Left renal pelvis (tissue), 4 donors: ENCODE measurements at places on chromosomes 2 and 18.

GRCh38 chr2:134398300-134398699 lies 144.4 kb downstream of the MGAT5 start:
- DNase-seq: no peak

DNA sequence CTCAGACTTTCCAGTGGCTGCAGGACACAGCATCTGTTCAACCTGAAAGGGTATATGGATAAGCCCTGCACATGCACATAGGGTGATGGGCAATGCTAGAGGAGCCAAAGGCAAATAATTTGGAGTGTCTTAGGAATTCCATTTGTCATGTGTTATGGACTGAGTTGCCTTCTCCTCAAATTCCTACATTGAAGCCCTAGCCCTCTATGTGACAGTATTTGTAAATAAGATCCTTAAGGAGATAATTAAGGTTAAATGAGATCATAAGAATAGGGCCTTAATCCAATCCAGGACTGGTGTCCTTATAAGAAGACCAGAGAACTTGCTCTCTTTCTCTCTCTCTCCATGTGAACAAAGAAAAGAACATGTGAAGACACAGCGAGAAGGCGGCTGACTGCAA lies 42.9 kb upstream of the CREG2 start:
- DNase-seq: no peak

GRCh38 chr2:50773211-50773932 lies 258.6 kb downstream of the NRXN1 start:
- DNase-seq: no peak

DNA sequence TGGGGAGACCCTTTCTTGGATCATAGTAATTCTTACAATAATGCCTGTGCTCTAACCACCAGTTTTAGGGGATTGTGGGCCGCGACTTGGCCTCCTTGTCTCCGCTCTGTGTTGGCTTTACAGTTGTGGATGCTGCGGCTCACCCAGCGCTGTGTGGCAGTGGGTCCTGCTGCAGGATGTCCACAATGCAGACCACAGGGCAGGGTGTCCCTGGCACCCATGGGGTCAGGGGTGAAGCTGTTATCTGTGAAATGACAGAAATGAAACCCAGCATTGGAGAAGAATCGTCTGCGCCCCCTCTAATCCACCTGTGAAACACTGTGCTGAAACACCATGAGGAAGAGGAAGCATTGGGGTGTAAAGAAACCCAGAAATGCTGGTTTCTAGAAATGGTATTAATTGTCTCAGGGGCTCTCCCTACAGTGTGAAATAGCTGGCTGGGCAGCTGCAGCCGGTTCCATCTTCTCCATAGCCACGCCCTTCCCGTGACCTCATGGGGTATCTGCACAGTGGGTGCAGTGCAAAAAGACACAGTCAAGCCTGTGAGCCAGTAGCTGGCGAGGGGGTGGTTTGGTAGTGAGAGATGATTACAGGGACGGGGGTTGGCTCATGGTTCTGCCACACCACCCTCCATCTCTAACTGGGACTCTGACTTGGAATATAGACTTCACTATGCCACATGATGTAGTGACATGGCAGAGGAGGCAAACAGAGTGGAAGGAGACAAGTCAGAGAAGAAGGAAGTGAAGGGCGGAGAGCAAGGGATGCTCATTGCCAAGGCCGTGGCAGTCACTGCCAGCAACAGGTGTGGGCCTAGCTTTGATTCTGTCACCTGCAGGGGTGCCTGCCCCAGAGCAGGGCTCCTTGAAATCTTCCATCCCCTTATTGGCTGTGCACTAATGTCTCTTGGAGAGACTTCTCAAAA lies 16.2 kb downstream of the INPP4A start:
- no peak for DNase-seq
